ENCODE measurements at places on chromosomes 3 and 15.

DNA sequence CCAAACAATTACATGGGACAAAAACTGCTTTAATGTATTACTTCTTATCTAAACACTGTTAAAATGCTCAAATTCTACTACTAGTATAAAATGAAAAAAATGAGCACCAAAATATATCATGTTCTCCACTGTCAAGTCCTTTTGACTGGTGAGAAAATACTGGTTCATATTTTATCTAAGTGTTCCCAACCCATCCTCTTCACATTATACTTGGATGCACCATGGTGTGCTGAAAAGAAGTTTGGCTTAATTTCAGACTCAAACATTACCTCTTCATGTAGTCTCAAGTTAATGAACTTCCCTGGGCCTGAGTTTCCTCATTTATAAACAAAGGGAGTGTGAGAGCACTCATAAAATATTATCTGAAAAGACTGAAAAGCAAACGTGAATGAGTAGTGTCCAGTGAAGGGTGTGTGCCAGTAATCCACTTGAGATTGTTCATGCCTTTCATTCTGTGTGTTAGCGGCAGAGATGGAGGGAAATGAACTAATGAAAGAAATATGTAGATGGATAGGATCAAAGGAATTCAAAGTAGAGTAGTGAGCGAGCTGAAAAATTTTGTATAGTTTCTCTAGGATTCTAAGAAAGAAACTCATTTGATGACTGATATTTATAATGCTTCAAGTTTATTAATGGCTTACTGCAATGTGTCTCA lies 263.2 kb downstream of the NLGN1 start:
- no peak for DNase-seq

GRCh38 chr3:32123620-32124019 lies 17.2 kb downstream of the GPD1L start:
- no peak for DNase-seq

- DNase-seq, result no peak
Observed at GRCh38 chr15:35998663-35999602, 453.0 kb upstream of the DPH6 start.

DNA sequence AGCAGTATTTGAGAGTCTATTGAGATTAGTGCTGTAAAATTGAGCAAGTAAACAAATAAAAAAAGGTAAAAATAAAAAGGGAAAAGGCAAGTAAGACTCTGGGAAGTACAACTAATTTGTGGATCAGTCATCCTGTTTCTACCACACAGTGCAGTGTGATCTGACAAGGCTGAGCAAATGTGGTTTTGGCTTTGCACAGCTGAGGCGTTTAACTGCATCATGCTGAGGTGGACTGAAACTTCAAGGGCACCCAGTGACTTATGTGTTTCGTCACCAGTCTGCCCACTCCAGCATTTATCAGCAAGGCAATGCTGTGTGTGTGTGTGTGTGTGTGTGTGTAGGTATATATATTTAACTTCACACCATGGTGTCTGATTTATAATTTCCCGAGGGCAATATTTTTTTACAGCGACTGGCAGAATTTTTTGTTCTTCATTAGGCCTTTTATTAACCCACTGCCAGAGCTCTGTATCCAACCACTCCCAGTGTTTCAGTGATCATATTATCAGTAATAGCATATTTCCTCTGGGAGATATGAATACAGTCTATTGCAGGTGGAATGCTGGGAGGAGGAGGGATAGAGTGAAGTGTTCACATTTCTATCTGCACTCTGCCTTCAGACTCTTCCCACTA lies 131.5 kb upstream of the SATB1 start:
- DNase-seq, result no peak

GRCh38 chr3:156599089-156599874 lies 44.4 kb upstream of the SSR3 start:
- no peak for DNase-seq

- no peak for DNase-seq
Observed at GRCh38 chr3:129645286-129645685, 38.8 kb upstream of the PLXND1 start.

DNA sequence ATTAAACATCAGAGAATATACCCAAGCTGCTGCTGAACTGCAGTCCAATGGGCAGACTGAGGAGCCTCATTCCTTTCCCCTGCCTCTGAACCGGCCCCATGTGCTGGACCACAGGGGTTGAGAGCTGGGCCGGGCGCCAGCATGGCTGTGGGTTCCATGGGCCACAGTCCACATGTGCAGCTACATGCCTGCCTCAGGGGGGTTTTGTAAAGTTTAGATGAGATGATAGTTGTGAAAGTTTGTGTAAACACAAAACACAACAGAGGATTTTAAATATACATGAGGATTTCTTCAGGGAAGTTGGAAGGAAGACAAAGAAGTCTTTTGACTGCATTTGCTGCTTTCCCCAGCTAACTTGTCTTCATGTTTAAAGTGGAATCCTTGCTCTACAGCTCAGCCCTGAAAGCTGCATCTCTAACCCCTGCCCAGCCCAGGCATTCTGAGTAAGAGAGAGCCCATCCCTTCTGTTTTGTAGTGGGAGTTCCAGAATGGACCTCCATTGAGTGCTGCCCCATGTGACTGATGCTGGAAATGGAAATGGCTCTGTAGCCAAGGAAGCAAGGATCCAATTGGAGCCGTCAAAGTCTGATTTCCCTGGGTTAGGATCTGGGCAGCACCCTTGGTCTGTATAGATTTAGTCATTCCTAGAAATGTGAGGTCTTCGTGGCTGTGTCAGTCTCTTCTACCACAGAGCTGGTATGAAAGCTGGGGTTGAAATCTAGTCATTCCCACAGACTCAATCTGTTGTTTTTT lies 17.5 kb downstream of the SLC12A8 start:
- DNase-seq, result peak; percentile 73

- DNase-seq, result no peak
Observed at GRCh38 chr15:42136513-42136912, 19.9 kb downstream of the PLA2G4F start.

DNA sequence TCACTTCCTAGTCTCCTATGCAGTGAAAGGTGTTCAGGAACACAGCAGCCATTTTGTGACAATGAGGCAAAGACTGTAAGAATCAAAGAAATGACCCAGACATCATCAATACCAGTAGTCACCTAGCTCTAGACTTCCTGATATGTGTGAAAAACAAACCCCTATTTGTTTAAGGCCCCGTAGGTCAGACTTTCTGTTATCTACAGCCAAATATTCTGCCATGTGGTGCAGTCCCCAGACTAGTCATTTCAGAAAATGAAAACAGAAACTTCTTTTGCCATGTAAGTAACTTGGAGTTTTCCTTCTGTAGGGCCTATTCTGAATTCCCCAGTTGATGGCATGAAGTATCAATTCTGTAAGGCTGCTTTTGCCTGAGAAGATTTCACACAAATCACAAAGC lies 181.7 kb upstream of the SNTN start:
- DNase-seq, result no peak

DNA sequence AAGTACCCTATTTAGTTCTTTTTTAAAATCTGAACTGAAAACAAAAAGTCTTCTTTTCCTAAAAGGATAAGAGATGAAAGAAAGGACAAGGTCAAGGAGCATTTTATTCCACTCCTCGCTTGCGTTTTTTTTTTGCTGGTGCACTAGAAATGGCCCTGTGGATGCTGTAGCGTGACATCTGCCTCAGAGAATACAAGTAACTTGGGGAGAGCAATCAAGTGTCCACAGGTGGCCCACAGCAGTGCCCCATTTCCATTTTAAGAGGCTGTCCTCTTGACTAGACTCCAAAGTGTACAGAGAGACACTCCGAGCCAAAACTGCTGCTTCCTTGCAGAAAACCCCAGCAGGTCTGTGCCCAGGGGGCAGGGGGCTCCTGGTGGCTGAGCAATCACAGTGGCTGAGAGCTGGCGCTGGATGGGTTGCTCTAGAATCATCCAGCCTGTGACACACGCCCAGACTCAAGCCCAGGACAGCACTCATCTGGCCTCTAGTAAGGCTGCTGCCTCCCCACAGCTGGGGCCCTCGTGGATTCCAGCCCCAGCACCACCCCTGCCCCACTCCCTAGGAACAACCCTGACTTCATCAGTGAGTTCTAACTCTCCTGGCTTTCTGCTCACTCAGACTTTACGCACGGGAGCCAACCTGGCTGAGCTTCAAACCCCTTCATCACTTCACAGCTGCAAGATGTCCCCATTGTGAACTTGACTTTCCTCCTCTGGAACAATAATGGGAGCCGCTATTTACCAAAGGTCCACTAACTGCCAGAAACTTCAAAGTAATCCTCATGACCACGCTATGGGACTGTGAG lies 71.1 kb upstream of the SPATA12 start:
- no peak for DNase-seq

- DNase-seq, result peak; percentile 40
Observed at GRCh38 chr3:14138109-14138877, 13.4 kb downstream of the TMEM43 start.

DNA sequence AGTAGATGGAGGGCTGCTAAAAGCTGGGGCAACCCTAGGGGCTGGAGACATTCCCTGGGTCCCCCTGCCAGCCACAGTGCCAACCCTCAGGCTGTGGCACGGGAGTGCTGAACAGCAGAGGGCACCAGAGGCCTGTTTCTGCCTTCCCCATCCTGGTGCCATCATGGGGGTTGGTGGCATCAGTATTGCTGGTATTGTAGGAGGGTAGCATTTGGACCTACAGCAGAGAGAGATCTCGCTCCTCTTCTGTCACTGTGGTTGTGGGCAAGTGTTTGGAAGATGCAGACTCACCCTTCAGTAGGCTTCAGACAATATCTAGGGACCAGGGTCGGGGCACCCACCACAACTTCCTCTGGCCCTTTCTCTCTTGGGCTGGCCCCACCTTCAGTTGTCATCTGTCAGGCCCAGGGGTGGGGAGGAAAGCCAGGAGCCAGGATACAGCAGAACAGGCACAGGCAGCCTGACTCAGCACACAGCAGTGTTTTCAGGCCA lies 123.5 kb downstream of the RPLP1 start:
- DNase-seq, result peak; percentile 67

DNA sequence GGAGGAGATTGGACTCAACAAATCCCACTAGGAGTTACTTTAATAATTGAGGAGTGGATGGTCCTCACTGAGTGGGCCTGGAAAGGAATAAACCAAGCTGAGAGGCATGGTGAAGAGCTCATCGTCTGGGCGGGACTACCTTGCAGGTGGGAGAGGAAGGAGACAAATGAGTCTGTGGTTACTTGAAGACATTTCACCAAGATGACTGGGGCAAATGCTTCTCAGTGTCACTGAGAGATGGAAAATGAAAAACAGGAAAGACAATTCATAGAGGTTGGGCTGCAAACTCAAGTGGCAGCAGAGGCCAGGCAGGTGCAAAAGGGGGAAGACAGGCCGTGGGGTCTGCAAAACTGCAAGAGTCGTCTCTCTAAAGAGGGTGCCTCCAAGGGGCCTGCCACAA lies 1.5 kb upstream of the ARHGAP31 start:
- no peak for DNase-seq

GRCh38 chr15:69760890-69761568 lies 308.4 kb downstream of the RPLP1 start:
- DNase-seq, result no peak

DNA sequence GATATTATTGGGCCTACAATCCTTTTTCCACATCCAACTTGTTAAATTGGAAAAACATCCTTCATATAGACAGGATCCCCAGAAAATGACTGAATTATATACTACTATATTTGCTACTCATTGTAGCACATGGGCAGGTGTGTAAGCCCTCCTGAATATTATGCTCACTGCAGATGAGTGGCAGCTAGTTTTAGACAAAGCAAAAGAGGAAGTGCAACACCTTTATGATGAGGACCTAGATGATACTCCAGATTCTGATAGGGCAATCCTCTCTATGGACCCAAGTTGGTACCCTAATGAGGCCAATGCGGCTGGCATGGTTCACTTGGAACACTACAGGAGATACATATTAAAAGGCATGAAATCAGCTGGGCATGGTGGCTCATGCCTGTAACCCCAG lies 119.1 kb upstream of the PLCL2 start:
- DNase-seq, result no peak

GRCh38 chr3:71380096-71380495 lies 203.4 kb downstream of the FOXP1 start:
- DNase-seq, result no peak

- no peak for DNase-seq
Observed at GRCh38 chr3:134034005-134034785, 4.5 kb upstream of the SLCO2A1 start.

GRCh38 chr3:124837065-124837464 lies 50.1 kb downstream of the ITGB5 start:
- no peak for DNase-seq

GRCh38 chr3:170049146-170050000 lies 11.6 kb downstream of the GPR160 start:
- no peak for DNase-seq

- DNase-seq, result no peak
Observed at GRCh38 chr15:59933607-59934006, 70.5 kb upstream of the FOXB1 start.

Measured in right forelimb (tissue), 1 donor.